Left renal cortex interstitium (tissue), 4 donors: ENCODE measurements at places on chromosomes 2 and 18.

DNA sequence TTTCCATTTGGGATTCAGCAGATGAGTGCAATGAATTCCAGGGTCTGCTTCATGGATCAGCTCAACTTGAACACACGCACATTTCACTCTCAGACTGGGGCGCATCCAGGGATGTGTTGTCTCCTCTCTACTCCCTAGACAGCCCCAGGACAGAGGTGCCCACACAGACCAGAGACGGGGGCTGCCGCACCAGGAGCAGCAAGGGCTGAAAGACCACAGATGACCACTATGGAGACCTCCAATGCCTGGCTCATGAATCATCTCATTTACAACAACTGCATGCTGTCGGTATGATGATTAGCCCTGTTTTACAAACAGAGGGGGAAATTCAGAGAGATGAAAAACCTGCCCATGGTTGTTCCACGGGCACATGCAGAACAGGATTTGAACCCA, 63.1 kb downstream of the CYP26B1 start:
- no peak for DNase-seq

- DNase-seq = no peak
Measured at GRCh38 chr2:70692256-70692655, 75.7 kb downstream of the ADD2 start.

DNA sequence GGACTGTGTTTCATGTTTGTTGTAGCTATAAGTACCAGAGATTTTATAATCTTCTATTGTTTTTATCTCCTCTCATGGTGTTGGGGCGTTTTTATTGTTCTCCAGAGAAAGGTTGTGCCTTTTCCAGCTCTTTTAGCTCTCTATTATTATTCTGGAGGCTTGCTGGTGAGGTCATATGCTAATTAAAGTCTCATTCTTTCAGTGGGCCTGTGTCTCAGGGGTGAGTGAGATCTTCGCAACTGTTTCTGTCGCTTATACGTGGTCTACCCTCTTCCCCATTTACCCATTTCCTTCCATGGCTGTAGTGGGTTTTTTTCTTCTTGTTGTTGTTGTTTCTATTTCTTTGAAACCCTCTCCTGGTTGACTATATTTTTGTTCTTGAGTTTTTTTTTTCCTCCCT, 584.9 kb downstream of the TMEM182 start:
- DNase-seq = no peak

- DNase-seq = no peak
Measured at GRCh38 chr2:70775141-70775540, 7.1 kb upstream of the ADD2 start.

- no peak for DNase-seq
Measured at GRCh38 chr18:75809151-75809925, 381.8 kb upstream of the SMIM21 start.

DNA sequence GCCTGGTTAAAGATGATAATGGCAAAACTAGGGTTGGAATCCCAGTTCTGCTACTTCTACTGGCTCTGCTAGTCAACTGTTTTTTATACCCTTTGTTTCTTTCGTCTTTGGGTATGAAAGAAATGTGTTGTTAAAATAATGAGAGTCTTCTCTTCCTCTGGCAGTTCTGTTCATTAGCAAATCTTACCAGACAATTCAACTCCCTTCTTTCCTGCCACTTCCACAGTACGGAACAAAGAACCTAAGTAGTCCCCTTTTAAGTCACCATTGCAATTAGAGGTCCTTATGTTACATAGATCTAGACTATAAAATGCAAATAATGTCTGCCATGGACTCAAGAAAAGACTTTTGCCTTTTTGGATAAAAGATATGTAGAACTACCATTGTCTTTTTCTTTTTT, 134.1 kb downstream of the RND3 start:
- DNase-seq = no peak

DNA sequence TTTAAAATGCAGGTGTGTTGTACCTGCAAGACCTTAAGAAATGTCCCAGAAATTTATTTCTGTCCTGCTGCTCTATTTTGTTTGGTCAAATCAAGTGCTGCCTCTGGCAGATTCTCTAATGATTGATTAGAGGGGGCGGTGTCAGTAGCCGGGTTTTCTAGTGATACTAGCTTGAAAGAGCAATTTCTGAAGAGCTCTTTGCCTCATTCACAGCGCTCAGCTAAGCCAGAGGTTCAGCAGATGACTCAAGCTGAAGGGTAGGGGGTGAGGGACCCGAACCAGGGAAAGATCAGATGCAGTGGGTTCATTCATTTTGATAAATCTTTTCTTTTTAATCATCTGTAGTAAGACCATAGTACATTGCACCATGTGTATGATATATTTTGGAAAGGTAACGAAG, 15.0 kb downstream of the ZBTB7C start:
- no peak for DNase-seq

GRCh38 chr2:126906781-126907180, 8.1 kb downstream of the TEX51 start:
- DNase-seq = no peak

GRCh38 chr18:37440206-37440605, 125.4 kb downstream of the CELF4 start:
- DNase-seq = no peak

DNA sequence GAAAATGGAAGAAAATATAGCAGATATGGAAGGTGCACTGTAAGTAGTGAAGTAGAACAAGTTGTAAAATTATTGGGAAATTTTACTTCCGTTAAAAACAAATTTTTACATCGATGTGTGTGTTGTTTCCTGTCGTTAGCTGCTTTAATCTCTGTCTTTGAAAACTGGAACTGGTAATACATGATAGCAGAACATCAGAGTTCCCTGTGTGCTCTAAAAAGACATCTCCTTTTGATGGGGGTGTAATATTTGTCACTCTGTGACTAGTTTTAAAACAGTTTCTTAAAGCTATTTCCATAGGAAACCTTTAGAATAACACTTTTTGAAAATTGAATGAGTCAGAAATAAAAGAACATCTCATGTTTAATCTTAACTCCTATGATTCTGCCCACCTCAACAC, 43.5 kb downstream of the COX7A2L start:
- DNase-seq = no peak

GRCh38 chr2:641164-641871, 35.9 kb downstream of the TMEM18 start:
- no peak for DNase-seq

- DNase-seq = no peak
Measured at GRCh38 chr2:11663427-11663826, 6.6 kb downstream of the NTSR2 start.

DNA sequence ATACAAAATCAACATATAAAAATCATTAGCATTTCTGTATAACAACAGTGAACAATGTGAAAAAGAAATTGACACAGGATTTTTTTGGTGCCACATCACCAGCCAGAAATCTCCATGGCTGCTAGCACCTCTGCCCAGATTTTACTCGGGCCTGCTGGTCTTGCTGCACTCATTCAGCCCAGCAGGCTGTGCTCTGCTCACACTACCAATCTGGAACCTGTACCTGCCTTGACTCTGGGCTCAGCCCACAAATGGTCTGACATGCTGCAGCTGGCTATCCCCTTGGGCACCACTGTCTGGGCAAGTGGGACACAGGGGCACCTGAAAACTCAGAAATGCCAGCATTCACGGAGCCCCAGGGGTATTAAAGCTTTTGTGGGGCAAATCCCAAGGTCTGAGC, 392.5 kb upstream of the NRXN1 start:
- no peak for DNase-seq

GRCh38 chr2:72887032-72887739, at the start of gene SPR:
SPR (plus strand) TSS chr2:72887408; CDS start chr2:72887433, 25 bp downstream.
- no peak for DNase-seq

- DNase-seq = no peak
Measured at GRCh38 chr18:54382733-54383252, 25.1 kb downstream of the C18orf54 start.

DNA sequence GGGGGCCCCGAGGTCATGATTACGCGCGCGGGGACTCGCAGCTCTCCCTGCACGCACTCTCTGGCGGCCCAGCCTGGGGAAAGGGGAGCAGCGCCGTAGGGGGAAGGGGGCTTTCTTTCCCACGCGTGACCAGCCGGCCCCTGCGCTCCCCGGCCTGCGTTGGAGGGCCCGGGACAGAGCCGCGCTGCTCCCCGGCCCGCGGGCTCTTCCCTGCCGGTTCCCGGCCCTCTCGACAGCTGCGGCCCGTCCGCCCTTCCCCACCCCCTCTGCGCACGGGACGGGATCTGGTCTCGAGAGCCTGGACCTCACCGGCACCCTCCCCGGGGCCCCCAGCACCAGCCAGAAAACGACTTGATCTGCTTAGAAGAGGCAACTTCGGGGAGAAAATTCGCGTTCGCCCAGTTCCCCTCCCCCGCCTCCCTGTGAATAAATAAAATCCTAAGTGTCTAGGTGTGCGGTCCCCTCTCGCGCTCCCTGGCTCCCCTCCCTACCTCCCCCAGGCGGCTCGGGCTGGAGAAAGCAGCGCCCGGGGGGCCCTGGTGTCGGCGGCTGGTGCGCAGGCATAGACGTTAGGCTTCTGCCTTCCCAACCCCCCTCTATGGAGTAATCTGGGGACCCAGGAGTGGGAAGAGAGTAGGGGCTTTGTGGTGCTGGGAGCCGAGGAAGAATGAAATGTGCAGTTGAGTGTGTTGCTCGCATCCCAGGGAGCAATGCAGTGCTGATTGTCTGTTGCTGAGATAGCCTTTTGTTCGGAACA, 803 bp upstream of the FIGN start:
- DNase-seq = no peak

- DNase-seq = no peak
Measured at GRCh38 chr2:62309465-62310091, 113.7 kb downstream of the B3GNT2 start.

DNA sequence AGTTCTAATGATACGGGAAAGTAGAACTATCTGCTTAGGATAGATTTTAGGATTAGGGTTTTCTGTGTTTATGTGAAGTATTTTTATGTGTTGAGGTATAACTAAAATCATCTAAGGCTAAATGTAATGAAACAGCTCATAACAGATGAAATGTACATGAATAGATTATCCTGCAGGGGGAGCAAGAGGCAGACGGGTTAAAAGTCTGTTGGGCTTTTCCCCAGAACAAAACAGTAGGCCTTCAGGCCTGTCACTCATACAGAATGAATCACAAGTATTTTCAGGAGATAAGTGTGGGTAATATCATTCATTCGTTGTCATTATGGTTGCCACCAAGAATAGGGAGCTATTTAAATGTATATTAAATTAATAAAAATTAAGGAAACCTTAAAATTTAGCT, 107.9 kb upstream of the IL1R2 start:
- DNase-seq = no peak

- DNase-seq = no peak
Measured at GRCh38 chr2:238580486-238580885, 153.8 kb downstream of the ASB1 start.

DNA sequence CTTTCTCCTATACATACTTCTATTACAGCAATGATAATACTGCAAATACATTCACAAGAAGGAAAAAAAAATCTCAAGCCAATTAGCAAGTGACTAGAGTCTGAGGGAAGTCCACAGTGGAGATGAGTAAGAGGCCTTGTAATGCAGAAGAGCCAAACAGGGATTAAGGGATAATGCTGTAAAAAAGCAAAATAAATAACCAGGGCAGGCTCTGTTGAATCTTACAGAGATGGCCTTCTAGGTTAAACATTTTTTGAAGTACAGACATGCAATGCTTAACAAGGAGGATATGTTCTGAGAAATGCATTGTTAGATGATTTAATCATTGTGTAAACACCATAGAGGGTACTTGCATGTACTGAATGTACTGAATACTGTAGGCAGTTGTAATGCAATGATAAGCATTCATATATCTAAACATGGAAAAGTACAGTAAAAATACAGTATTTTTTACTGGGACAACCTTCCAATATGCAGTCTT, 122.1 kb upstream of the RMDN2 start:
- DNase-seq = no peak

GRCh38 chr2:65344689-65345088, 87.7 kb downstream of the SPRED2 start:
- DNase-seq = no peak
